ENCODE measurements at places on chromosomes 7 and 10.

DNA sequence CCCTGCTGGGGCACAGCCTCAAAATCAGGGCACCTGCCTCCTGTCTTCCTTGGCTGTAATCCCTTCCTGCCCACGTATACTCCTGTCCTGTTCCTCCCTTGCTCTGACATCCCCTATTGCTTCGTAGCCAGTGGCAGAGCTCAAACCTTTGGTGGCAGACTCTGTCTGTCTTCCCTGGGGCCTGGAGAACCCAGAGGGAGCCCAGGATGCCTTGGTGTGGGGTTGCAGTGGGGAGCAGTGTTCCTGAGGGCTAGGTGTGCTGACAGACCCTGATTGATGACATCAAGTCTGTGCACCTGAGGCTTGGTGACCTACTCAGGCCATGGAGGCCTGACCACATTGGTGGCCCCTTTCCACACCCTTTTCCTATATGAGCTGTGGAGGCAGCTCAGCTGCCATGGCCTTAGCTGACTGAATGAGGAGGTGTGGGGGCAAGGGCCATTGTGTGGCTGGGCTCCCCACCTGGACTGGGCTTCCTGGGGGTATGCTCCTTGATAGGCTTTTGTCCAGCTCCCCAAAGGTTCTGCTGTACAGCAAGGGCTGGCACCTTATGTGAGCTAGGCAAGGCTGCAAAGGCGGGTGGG lies 5.4 kb upstream of the GCK start:
- no peak for DNase-seq

DNA sequence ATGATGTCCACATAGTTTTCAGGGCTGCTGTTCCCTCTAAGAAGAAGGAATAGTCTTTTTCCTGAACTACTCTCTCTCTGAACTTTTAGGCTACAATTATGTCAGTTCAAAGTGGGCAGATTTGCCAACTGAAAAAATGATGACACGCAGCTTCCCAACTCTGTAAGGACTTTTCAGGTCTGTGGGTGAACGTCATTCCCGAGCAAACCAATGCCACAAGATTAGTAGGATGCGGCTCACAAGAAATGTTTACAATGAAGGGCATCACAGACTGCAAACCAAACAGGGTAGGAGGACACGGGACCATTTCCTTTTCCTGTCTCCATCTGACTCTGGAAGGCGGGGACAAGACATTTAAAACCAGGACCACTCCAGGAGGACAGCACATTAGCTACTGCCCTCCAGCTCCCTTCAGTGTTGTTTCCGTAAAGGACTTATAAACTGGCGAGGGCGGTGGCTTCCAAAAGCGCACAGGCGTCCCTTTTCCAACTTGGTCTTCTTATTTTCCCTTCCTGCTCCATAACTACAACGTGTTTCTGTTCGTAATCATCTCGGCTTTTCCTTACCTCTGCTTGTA lies 539 bp upstream of the MKLN1 start:
- no peak for DNase-seq

DNA sequence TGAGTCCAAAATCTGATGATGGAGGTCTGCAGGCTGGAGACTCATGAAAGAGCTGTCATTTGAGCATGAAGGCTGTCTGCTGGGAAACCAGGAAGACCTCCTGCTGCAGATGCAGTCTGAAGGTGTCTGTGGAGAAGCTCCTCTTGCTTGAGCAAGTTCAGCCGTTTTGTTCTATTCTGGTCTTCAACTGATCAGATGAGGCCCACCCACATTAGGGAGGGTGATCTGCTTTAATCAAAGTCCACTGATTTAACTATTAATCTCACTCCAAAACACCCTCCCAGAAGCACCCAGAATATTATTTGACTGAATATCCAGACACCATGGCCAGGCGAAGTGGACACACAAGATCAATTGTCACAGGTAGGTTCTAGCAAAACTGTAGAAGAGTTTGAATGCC lies 116.5 kb downstream of the GATA3 start:
- no peak for DNase-seq

DNA sequence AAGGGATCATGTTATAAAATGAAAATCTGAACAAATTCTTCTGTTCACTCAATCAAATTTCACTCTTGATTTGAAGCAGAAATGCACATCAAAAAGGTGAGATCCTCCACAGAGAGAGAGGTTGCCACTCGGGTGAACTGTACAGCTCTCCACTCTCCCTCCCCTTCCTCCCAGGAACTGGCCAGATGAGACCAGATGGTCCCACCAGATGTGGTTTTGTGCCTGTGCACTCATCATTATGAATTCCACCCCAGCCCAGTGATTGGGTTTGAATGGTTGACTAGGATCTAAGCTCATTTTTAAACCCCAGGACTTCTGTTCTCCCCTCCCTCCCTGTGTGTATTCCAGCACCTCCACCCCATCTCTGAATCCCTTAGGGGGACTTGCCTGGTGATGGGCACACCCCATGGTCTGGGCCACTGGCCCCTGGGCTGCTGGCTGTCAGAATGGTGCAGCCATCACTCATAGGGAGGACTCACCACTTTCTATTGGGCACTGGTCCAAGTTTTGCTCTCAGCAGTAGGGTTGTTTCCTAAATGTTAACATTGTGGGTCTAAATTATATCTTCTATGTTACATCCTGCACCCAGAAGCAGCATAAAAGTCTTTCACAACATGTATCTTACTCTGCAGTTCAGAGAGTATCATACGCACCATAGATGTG lies 393.1 kb downstream of the TNS3 start:
- DNase-seq = no peak

GRCh38 chr7:151003572-151003971 lies 12.8 kb downstream of the NOS3 start:
- DNase-seq = no peak

DNA sequence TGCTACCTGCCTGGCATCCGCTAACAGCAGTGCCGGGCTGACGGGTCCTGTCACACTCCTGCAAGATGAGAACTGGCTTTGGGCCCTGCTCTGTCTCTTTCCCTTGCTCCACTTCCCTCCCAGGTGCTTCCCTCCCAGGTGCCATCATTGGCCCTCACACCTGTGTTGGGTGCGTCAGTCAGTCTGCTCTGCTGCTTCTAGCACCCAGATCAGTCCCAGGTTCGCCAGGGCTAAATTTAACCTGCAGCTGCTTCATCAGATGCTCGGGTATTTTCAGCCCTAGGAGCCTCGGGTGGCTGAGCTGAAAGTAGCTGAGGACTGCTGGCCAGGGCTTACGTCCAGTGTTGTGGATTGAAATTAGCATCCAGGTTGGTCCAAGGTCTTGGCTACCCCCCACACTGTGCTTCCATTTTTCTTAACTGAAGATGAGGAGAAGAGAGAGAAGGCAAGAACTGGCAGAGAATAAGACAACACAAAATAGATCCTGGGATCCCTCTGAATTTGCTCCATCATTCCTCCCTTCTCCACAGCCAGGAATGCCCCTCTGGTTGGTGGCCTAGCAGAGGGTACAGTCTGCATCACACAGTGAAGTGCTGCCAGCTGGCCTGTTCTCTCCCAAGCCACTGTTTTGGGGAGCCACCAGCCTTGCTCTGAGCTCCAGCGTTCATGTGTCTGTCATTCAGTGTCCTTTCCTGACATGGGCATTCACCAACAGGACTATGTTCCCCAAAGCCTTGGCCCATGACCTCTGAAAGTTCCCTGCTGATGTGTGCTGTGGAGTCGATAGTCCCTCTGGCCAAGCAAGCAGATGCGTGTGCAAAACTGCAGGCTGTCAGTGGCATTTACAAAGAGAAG lies 65.9 kb upstream of the SYPL1 start:
- DNase-seq = no peak

DNA sequence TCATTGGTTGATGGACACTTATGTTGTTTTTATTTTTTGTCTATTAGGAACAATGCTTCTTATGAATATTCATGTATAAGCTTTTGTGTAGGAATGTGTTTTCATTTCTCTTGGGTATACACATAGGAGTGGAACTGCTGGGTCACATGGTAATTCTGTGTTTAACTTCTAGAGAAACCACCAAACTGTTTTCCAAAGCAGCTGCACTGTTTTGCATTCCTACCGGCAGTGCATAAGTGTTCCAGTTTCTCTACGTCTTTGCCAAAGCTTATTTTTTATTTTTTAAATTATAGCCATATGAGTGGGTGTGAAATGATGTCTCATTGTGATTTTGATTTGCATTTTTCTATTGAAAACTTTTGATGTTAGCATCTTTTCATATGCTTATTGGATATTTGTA lies 51.3 kb downstream of the ADK start:
- DNase-seq = no peak

- DNase-seq = peak; percentile 63
Observed at GRCh38 chr7:102236592-102237287, 49.9 kb upstream of the SH2B2 start.

GRCh38 chr10:2866569-2866968 lies 200.8 kb upstream of the PFKP start:
- DNase-seq = no peak

Measured in right kidney (tissue), 9 donors.